ENCODE measurements at places on chromosomes 5 and 9.
A peak's percentile ranks its signal among the peaks of the same experiment; 100 is the strongest.

GRCh38 chr5:150058480-150059126 is 27.8 kb downstream of the CSF1R start:
- no peak for DNase-seq

DNA sequence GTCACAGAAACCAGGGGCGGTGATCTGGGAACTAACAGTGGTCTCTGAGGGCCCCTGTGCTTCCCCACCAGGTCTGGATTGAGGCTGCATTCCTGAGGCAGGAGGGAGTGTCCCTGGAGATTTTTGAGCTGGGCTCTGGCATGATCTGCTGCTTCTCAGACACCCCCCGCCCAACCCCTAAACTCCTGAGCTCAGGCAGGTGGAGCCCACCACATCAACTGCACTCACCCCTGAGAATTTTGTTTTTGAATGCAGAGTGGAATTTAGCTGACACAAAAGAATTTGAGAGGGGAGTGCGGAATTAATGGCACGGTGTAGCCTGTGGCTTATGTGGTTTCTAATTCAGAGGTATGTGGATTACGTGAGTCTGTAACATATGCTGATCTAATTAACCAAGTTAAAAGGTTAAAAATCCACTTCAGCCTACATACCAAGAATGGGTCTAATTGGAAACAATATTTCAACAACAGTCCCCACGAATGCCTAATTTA is 23.9 kb upstream of the CTSL start:
- DNase-seq, result no peak

GRCh38 chr9:89234205-89235067 is 55.8 kb upstream of the SHC3 start:
- DNase-seq, result no peak

GRCh38 chr5:95939465-95939864 is 22.2 kb downstream of the ELL2 start:
- no peak for DNase-seq

DNA sequence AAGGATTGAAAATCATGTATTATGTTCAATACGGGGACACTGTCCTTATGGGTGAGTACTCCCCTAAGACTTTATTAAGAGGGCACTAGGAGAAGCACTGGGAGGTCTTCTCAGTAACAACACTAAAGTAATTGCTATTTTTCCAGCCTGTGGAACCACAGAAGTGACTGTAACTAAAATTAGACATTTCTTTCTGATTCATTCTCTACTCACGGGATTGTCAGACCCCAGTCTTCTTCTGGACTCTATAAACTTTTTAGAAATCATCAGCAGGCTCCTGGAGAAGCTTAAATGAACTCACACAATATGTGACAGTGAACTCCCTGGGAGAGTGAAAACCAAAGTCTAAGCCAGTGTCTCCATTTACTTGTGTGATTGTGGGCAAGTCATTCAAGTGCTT is 14.5 kb downstream of the TLR4 start:
- no peak for DNase-seq

DNA sequence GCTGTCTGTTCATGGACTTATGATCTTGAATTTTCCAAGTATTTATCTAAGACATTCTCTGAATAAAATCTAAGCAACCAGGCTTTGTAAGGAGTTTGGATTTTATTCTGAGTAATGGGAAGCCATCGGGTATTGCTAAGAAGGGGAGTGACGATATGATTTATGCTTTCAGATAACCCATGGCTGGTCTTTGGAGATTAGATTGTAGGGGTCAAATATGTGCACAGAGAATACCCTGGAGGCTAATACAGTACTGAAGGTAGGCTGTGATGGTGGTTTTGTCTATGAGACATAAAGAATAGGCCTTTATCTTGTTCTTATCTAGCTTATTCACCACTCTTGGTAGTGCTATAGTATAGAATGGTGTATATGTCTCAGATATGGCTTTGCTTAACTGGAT is 60.0 kb upstream of the C5orf46 start:
- no peak for DNase-seq

DNA sequence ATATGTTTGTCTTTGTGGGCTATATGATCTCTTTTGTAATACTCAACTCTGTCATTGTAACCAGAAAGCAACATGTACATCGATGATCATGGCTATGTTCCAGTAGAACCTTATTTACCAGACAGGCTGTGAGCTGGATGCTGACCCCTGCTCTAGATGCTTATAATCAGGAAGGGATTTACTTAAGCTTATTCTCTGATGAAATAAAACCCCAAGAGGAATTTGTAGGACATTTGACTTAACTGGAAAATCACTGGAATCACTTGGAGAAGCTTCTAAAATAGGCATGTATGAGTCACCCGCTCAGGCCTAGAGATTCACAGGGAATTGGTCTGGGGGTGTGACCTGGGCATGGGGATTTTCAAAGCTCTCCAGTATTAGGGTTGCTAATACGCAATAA is 285.8 kb upstream of the ZNF608 start:
- DNase-seq, result no peak

GRCh38 chr5:132473019-132473531 is 17.5 kb downstream of the IRF1 start:
- peak; percentile 77 for DNase-seq

- DNase-seq, result no peak
Measured at GRCh38 chr5:11224436-11225187, 463.6 kb upstream of the DAP start.

DNA sequence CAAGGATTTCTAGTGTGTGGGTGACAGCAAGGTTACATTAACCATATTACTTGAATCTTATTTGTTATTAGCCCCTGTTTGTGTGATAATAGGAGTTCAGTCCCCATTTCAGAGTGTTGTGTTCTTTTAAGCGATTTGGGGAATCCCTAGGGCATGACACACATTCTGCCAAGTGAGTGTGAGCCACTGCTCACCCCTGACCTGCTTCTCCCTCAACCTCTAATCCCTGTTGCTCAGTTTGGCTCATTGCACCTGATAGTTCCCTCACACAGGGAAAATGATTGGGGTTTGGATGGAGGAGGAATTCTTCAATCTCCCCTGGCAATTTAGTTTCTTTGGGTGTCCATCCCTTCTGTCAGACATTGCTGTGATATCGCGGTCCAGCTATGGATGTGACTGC is 149.2 kb downstream of the DMRTA1 start:
- DNase-seq, result no peak

DNA sequence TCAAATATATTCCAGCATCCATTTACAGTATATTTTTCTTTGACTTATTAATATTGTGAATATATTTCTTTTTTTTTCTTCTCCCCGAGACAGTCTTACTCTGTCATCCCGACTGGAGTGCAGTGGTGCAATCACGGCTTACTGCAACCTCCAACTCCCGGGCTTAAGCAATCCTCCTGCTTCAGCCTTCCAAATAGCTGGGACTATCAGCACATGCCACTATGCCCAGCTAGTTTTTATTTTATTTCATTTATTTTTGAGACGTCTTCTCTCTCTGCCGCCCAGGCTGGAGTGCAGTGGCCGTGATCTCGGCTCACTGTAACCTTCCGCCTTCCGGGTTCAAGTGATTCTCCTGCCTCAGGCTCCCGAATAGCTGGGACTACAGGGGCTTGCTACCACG is 7.4 kb upstream of the GLIPR2 start:
- DNase-seq, result no peak

- no peak for DNase-seq
Measured at GRCh38 chr5:139670369-139671095, 22.4 kb downstream of the CXXC5 start.

- no peak for DNase-seq
Measured at GRCh38 chr9:76419782-76420380, 25.7 kb upstream of the RFK start.

GRCh38 chr9:74528207-74528606 is 31.1 kb downstream of the RORB start:
- no peak for DNase-seq

DNA sequence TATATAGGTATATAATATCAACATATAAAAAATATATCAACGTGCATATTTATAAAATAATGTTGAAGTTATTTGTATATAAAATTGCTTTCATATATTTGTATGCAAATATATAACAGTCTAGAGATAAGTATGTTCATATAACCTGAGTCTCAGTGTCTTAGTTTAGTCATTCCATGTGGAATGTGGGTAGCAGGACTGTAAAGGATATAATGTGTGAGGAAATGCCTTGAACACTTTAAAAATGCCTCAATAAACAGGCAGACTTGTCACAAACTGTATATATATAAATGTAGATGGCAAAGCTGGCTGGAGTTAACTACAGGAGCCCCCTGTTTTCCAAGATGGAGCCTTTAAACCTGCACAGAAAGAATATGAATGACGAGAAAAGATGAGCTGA is 48.4 kb downstream of the CCDC125 start:
- DNase-seq, result no peak

DNA sequence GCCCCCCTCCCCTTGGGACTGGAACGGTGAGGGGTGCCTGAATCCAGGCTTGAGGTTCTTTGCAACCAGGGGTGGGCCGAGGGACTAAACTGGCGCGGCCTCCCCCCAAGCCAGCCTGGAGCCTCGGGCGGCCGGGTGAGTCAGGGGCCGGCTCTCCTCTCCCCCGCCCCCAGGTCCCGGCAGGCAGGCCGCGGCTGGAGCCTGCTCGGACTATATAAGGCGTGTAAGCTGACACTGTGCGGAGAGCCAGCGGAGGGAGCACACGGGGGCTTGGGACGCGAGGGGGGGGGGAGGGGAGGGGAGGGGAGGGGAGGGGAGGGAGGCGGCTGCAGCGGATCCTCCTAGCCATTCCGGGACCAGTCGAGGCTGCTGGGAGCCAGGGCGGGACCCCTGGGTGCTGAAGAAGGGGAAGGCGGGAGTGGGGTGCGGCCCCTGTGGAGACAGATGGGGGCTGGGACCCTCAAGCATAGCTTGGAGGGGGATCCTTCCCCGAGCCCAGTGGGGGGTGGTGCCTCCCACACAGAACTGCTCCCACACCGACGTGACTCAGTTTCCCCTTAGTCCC is 595 bp downstream of the PDLIM7 start:
- DNase-seq, result no peak

DNA sequence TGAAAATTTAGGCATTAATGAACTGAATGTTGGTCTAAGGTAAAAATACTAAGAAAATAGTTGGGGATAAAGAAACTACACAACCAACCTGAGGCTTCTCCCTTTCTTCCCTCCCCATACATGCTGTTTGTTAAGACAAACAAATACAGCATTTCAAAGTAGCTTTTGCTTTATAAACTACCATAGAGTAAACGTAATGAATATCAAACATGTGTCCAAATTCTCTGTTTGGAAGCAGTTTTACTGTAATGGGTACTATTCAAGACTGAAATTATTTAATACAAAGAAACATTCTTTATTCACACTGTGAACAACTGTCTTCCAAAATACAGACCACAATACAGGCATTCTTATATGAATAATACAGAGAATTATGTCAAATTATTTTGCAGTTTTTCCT is 52.0 kb downstream of the SLC44A1 start:
- DNase-seq, result no peak

DNA sequence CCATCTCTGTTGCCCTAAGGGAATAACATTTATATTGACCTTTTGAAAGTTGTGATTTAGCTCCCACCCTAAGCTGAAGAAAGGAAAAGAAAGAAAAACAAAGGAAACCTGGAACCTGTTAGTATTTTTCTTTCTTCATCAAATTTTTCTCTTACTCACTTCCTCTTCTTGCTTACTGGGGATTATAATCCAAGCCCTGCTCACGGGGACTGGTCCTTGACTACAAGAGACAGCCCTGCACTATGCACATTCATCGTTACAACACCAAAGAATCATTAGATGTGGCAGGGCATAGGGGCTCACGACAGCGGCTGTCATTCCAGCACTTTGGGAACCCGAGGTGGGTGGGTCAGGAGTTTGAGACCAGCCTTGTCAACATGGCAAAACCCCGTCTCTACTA is 37.8 kb upstream of the LPAR1 start:
- no peak for DNase-seq

DNA sequence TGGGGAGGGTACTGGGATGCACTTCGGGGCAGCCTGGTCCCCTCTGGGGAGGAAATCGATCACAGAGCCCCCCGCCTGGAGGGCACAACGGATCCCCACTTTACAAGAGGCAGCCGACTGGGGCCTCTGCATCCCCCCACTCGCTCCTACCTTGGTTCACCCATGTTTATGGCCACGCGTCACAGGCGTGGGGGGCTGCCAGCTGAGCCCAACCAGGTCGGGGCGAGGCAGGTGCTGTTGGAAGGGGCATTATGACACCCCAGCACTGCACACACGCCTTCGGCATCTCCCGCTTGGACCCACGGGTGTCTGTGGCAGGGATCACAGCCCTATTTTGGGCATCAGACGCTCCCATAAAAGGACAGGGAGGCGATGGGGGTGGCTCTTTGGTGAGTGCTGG is 14.6 kb downstream of the SOHLH1 start:
- DNase-seq, result no peak

GRCh38 chr5:45101146-45101545 is 292.4 kb downstream of the MRPS30 start:
- no peak for DNase-seq

DNA sequence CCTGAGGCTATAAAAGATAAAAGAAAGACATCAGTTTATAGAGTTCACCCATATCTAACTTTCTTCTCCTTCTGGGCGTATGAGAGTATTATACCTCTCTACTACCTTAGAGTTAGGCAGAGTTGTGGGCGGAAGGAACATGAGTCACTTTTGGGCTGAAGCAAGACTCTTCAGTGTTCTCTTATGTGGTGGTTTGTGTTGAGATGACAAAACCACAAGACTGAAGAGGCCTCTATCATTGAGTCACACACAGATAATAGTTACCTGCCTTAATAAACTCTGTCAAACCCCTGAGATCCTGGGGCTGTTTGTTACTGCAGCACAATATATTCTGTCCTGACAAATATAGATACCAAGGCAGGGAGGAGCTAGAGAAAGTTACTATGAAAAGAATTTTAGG is 184.2 kb downstream of the EFNA5 start:
- peak; percentile 41 for DNase-seq

DNA sequence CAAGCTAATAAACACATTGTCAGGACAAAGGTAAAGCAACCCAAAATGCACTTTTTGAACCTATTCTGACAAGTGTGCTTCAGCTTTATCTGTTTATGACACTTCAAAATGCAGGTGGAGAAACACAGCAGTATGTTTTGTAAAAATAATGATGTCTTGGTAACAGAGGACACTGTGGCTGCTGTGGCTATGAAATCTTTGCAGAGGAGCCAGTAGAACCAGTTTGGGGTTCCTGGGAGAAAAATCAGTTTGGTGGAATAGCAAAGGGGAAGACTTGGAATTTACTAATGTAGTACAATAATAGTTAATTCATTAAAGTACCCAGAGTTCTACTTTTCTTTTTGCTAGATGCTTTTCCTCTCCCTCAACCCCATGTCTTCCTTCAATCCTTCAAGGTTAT is 40.6 kb downstream of the SIL1 start:
- no peak for DNase-seq

- DNase-seq, result no peak
Measured at GRCh38 chr5:24188216-24188925, 456.4 kb downstream of the CDH10 start.

DNA sequence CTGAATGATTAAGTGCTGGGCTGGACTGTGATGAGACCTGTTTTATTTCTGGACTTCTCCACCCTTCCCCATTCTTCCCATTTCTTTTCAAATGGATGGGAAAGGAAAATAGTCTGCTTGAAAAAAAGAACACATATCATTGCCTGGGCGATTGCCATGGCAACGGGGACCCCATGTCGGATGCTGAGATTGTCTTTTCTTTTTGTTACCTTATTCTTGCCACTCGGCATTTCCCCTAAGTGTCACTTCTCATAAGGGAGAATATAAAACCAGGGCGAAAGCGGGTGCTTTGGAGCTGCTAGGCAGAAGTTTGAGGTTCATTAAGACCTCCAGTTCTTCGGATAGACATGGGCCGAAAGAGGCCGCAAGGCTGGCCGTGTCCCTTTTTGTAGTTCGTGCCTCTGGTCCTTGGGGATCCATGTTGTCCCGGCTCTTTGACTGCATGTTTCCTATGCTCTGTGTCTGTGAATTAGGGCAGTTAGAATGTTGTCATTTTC is 763 bp downstream of the FGD3 start:
- DNase-seq, result no peak

GRCh38 chr9:137458194-137459151 is 661 bp downstream of the NSMF start:
- no peak for DNase-seq
